ENCODE measurements at places on chromosomes 1 and 21. TPM values are rescaled to one million over a fixed set of nuclear protein-coding genes. Genes with fewer than 3 reads are reported as not detected.
A peak's percentile ranks its signal among the peaks of the same experiment; 100 is the strongest.

DNA sequence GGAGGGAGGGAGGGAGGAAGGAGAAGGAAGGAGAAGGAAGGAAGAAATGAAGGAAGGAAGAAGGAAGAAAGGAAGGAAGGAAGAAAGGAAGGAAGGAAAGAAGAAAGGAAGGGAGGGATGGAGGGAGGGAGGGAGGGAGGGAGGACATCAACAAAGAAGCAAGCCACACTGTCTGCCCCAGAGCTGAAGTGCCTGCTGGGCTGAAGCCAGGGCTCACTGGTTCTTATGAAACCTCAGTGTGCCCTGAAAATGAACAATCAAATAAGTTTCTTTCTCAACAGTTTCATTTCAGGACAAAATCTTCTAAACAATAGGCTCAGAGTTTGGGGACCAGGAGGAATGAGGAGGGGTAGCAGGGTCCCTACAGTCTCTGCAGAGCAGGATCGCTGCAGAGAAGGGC lies 21.1 kb downstream of the ARHGEF19 start:
- H3K27ac ChIP-seq: no peak overlapping the region
- H3K27me3 ChIP-seq: peaks cover 9% of the 10 kb centered on the region
- H3K36me3 ChIP-seq: no peaks in the 10 kb centered on the region
- DNase-seq: no peak
- H3K4me3 ChIP-seq: no peak overlapping the region

- H3K36me3 ChIP-seq: no peaks in the 10 kb centered on the region
- H3K27ac ChIP-seq: no peak overlapping the region
- no peaks in the 10 kb centered on the region for H3K27me3 ChIP-seq
- DNase-seq: no peak
- no peak overlapping the region for H3K4me3 ChIP-seq
These were observed 12.1 kb upstream of the ADAMTSL4 start for GRCh38 chr1:150536836-150537731.

- no peak overlapping the region for H3K27ac ChIP-seq
- H3K4me3 ChIP-seq: no peak overlapping the region
- H3K36me3 ChIP-seq: peaks cover 25% of the 10 kb centered on the region
- no peaks in the 10 kb centered on the region for H3K4me1 ChIP-seq
- DNase-seq: no peak
These were observed 40.1 kb downstream of the PRPF38A start for GRCh38 chr1:52444463-52444862.

PTCH2 gene
- 1.0 TPM for total RNA-seq

DNA sequence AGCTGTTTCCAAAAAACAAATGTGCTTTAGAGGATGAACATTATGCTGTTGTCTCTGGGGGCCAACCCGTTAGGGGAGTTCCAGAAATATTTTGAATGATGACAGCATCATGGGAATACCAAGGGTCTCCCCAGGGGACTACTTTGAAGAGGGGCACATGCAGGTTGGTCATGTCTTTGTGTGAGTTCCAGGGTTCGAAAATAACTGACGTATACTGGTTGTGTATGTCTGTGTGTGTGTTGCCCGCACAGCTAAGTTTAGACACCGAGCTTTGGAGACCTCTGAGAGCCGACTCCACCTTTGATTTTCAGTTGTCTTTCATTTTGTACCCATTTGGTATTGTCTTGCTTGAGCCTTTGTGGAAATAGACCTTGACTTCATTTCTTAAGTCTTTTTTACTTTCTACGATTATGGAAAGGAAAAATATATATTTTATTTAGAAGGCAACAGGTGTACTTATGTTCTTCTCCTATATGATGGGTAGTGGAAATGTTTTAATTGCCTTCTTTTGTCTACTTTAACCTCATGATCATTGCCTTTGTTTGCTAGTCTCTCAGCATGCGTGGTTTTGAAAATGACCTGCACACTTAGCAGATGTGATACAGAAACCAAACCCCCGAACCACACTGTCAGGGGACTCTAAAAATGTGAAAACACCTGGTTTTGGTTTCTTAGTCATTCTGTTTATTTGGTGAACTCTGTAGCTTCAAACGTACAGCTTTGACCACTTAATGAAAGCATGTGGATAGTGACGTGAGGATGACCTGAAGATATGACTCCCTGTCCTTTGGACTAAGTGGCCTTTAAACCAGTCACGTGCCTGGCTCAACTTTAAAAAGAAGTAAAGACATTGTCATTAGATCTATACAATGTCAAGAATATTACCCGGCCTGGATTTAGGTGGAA lies 56.5 kb downstream of the GALNT2 start:
- no peaks in the 10 kb centered on the region for H3K27me3 ChIP-seq
- peak overlapping the region; percentile 68 for H3K4me3 ChIP-seq
- peak; percentile 81 for DNase-seq
- peaks cover 80% of the 10 kb centered on the region for H3K4me1 ChIP-seq
- H3K36me3 ChIP-seq: peaks cover 21% of the 10 kb centered on the region
- H3K27ac ChIP-seq: peak overlapping the region; percentile 81

- H3K27me3 ChIP-seq: peaks cover 2% of the 10 kb centered on the region
- H3K27ac ChIP-seq: no peak overlapping the region
- H3K36me3 ChIP-seq: no peaks in the 10 kb centered on the region
- no peak for DNase-seq
These were observed 29.1 kb downstream of the C1orf198 start for GRCh38 chr1:230839173-230839572.

DNA sequence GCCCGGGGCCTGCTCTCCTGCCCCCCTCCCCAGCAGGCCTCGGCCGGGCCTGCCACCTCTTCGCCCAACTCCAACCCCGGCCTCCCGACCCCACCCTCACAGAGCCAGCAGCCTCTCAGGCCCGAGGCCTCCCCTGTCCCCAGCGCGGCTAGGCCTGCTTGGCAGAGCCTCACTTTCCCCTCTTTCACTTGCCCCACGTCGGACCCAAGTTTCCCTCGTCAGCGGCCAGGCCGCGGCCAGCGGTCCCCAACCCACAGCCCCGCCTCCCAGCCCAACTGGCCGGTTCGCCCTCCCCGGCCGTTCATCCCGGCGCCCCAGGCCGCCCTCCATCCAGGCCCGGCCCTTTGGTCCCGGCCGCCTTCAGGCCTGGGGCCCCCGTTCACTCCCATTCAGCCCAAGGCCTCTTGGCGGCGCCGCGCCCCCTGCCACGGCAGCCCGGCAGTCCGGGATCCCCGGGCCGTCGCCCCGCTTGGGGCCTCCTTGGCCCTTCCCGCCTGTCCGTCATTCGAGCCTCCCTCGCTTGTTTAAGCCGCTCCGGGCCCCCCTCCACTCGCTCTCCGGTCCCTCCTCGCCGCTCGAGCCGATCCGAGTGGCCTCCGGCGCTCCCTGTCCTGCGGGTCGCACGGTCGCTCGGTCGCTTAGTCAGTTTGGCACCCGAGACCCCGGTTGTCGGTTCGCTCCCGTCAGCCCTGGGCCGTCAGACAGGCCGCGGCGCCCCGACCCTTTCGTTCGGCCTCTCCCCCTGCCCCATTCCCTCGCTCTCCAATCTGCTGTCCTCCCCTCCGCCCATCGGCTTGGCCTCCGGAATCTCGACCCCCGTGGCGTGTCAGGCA lies 1.4 kb downstream of the LRRC41 start:
- peak overlapping the region; percentile 99 for H3K4me3 ChIP-seq
- peaks cover 31% of the 10 kb centered on the region for H3K4me1 ChIP-seq
- peaks cover 37% of the 10 kb centered on the region for H3K36me3 ChIP-seq
- peak overlapping the region; percentile 98 for H3K27ac ChIP-seq

DNA sequence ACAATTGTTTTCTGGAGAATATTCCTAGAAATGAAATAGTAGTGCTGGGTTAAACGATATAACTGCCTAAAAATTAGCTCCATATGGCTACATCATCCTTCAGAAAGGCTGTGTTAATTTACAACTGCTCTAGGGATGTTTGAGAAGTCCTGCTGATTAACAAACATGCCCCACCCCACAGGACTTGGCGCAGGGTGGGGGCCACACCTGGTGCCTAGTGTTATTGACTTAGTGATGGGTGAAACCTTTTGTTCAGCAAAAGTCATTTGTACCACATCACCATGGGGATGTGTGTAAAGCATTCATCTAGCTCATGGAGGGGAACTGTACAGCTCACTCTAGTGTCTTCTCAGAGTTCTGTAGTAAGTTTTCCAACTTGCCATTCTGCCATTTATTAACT lies 492.8 kb downstream of the CAMTA1 start:
- no peaks in the 10 kb centered on the region for H3K4me1 ChIP-seq
- H3K36me3 ChIP-seq: no peaks in the 10 kb centered on the region
- H3K27ac ChIP-seq: no peak overlapping the region

Data from activated CD4-positive, alpha-beta T cell treated with anti-CD3 and anti-CD28 coated beads, Interleukin-2, amount 10 ng/mL, durations not matched to agents 24 days and 14 days (primary cell).